Left kidney (tissue), 8 donors: ENCODE measurements at places on chromosomes 7 and 10. TPM values are rescaled to one million over a fixed set of nuclear protein-coding genes. Genes with fewer than 3 reads are reported as not detected.

The NSUN6 gene
- 45.5 TPM for polyA plus RNA-seq

The LIPK gene
- not detected for polyA plus RNA-seq

The ATOH7 gene
- polyA plus RNA-seq: 1.7 TPM

The EIF5AL1 gene
- 1.4 TPM for polyA plus RNA-seq

The CXCL12 gene
- 417 TPM for polyA plus RNA-seq

The CD36 gene
- polyA plus RNA-seq: 32.9 TPM

The OR2A5 gene
- 0.18 TPM for polyA plus RNA-seq

The UPF2 gene
- polyA plus RNA-seq: 42.8 TPM

The OR2A12 gene
- 0.05 TPM for polyA plus RNA-seq

The RBM20 gene
- 5.3 TPM for polyA plus RNA-seq

The CLDN4 gene
- 56.5 TPM for polyA plus RNA-seq

The HTR5A gene
- not detected for polyA plus RNA-seq
